ENCODE measurements at places on chromosomes 7 and 10.

DNA sequence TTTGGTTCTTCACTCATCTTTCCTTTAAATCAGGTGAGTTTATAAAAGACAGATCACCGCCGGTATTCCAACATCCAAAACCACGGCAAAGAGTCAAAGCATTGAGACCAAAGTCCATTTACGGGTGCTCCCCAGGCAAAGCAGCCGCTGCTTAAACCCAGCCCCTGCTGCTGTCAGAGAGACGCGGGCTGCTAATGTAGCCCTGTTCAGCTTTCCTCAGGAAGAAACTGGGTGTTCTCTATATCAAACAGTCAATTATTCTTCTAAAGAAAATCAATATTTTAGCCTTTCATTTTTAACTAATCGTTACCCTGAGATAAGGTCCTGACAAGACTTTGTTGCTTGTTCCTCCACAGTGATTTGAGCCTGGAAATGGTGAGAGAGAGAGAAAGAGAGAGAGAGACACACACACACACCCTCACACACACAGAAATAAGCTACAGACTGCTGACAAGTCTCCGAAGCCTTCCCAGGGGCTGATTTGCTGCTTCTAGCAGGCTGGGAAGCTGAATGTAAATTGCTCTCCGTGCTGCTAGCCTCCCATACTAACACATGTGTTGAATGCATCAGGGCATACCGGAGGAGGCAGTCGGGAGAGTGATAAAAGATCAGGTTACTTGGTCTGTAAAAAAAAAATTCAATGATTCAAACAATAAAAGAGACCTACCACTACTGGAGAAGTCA, 183.0 kb upstream of the ANK3 start:
- no peak for DNase-seq

DNA sequence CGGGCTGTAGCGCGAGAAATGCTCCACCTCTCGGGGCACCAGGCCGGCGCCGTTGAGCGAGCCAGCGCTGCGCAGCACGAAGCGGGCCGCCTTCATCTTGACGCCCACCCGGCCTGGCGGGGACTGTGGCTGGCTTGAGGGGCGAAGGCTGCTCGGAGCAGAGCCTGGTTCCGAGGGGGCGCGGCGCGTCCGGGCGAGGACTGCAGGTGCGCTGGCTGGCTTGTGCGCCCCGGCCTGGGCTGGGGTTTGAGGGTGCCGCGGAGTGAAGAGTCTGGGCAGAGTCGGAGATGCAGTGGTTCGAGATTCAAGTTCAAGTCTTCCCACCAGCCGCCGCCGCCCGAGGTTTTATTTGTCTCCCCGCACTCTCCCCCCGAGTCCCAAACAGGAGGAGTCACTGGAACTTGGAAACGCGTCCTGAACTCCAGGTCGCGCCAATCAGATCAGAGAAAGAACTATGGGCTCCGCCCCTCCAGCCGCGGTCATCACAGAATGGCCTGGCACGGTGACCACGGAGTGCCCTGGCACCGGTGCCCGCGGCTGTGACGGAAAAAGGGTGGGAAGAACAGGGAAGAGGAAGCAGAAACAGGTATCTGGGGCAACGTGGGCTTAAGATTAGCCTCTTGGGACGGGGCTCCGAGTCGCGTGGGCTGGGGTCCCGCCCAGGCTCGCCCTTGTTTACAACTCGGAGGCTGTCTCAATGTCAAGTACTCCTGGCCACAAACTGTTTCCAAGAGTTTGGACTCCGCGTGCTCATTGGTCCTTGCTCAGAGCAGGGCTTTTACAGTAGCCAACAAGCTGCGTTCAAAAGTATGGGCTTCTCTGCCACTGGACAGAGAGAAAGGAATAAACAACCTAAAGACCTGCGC, at the start of gene PDK4:
Gene PDK4, minus strand, starts transcription at position 319 of the 866 bp plus-strand sequence. Its CDS starts 223 bp downstream, at position 96.
- DNase-seq = no peak

DNA sequence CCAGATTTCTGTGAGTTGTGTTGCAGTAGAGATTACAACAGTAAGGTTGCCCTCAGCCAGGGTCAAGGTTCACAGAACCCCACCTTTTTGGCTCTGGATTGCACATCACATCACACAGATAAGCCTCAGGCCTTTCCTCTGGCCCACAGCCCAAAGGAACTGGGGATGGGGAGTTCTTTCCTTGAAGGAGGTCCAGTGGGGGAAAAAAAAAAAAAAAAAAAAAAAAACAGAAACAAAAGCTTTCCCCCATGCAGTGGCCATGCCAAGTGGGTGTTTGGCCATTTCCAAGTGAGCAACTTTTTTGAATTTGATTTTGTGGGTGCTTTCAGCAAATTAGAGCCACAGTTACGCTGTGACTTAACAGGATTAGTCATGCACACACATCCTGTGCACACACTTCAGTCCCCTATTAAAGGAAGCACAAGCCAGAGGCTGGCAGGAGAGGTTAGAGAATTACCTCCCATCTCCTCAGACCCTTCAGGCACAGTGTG, 79.3 kb upstream of the NANOS1 start:
- DNase-seq = no peak

DNA sequence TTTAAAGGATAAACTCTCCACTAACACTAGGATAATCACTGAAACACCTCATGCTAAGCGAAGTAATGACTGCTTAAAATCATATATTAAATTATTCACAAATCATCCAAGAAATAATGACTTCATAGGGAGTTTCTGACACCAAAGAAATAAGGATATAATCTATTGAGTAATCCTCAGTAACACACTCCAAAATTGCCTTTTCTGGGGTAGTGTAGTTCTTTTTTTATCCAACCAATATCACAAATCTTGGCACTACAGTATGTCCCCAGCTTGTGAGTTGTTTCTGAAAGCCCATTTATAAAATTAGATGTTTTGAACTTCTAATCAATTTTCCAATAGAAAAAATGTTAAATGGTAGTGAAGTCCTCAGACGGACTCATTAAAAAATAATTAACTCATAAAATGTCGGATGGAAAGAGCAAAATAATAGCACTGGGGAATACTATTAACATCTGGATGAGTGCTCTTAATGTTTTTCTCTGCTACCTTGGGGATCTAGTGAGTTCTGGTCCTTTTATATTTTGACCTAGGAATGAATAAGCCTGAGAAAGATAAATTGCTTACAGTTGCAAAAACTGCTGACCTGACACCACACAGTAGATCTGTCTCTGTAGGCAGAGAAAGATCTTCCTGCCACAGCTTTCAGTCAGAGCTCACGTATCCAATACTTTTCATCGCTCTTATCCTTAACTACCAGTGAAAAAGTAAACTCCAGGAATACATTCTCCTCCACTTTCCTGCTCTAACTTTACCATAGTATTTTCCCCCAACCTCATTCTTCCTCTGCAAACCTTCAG, 618.5 kb upstream of the ANKRD30A start:
- no peak for DNase-seq

GRCh38 chr7:94974423-94974822, 67.0 kb downstream of the PPP1R9A start:
- DNase-seq = no peak
